ENCODE measurements at places on chromosomes 2 and 18.

- peak; percentile 20 for DNase-seq
These were observed 200.6 kb upstream of the RASGRP3 start for GRCh38 chr2:33275689-33276444.

GRCh38 chr2:33069894-33070651, 123.3 kb downstream of the LTBP1 start:
- DNase-seq: peak; percentile 74

DNA sequence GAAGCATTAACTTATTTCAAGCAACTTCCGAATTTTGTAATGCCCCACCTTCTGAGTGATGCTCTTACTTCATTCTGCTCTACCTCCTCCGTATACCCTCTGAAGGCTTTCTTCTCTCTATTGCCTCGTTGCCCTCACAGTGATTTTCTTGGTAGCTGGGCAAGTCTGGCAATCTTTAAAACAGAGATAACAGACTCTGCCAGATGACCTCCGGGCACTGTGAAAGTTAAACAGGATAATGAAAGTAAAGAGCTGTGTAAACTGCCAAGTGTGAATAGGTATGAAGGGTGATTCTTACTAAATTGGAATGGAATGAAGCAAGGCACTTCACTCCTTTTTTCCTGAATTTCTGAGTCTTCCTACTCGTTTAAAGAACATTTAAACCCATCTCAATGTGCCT, 207.3 kb upstream of the GYPC start:
- DNase-seq: no peak

GRCh38 chr2:85974390-85974789, 85.6 kb upstream of the ST3GAL5 start:
- DNase-seq: no peak

DNA sequence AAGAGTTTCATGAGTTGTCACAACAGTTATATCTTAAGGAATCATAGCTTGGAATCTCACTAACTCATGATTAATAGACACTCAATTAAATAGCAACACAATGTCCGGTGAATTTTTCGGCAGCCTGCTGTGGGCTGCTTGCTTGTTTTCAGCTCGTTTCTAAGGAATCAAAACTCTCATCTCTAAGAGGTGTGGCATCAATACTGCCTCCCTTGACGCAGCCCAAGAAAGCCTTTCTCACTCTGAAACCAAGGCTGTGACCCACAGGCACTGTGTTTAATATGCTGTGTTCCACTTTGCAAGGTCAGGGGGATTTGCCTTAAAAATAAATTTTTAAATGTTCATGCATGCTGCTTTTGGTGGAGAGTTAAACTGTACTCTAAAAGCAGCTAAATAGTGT, 5.4 kb downstream of the DCC start:
- DNase-seq: no peak

DNA sequence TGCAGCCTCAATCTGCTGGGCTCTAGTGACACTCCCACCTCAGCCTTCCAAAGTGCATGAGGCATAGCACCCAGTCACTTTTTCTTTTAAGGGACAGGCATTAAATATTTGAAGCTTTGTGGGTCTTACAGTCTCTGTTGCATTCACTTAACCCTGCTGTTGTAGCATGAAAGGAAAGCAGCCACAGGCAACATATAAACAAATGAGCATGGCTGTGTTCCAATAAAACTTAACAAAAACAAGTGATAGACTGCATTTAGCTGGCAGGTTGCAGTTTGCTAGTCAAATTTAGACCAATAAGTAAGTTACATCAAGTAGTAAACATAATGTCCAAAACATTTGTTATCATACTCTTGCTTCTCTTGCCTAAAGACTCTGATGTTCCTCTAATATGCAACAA, 297.3 kb upstream of the MMADHC start:
- no peak for DNase-seq

DNA sequence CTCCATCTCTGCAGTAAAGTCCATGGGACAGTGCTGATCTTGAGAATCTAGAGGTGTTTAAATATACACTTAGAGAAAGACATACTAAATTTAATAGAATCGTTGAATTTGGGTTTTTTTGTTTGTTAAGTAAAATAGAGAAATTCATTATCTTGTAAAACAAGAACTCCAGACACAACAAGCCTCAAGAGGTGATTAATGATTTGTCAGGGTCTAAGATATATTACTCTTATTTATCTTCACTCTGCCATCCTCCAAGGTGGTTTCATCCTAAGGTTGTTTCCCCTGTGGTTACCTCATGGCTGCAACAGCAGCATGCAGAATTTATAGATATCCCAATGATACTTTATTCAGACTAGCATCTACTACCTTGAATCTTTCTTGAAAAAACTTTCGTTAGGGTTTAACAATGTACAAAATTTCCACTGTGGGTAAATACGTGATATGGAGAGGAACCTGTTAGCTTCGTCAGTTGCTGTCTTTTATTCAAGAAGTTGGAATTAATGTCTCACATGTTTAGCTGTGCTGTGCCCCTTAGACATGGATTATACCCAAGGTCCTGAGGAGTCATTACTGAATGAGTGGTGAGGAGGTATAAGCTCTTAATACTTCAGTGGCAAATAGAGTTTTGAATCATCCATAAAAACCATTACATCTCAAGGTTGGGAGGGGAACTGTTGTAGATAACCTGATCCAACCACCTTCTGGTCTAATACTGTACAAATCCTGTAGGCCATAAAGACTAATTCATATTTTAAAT, 128.0 kb downstream of the GPD2 start:
- DNase-seq: no peak

DNA sequence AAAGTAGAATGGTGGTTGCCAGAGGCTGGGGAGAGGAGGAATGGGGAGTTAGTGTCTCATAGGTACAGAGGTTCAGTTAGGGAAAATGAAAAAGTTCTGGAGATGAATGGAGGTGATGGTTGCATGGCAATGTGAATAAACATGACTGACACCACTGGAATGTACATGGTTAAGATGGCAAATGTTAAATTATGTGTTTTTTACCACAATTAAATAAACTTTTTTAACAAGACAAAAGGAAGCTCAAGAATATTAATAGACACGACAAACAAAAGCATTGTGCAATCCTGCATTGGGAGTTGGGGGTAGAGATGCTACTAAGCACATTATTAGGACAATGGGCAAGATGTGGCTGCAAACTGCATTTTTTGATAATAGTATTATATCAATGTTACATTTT, 147.7 kb downstream of the TWIST2 start:
- no peak for DNase-seq

- DNase-seq: no peak
These were observed 198.7 kb downstream of the MCFD2 start for GRCh38 chr2:46716927-46717326.

GRCh38 chr2:162058973-162059668, 14.9 kb downstream of the DPP4 start:
- DNase-seq: peak; percentile 29

GRCh38 chr18:39341129-39341528, 1775.5 kb upstream of the CELF4 start:
- DNase-seq: no peak

- DNase-seq: no peak
These were observed 33.4 kb downstream of the MFSD6 start for GRCh38 chr2:190441564-190441963.

DNA sequence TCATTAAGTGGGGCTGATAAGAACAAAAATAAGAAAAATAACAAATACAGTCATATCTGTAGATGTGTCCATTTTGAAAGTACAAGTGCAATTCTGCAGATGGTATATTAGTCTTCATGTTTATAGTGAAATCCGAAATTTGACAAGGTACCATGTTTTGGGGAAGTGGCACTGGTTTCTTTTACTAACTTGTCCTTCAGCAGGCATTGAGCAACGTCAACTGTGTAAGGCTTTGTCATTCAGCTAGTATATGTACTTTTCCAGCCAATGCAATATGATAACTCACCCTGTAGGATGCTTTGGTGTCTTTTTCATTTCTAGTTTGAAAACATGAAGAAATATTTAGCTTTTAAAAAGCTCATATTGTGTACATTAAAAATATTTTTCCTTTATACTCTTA, 139.9 kb downstream of the MCFD2 start:
- no peak for DNase-seq

- DNase-seq: peak; percentile 70
These were observed 98.9 kb upstream of the GLS start for GRCh38 chr2:190781604-190782198.

DNA sequence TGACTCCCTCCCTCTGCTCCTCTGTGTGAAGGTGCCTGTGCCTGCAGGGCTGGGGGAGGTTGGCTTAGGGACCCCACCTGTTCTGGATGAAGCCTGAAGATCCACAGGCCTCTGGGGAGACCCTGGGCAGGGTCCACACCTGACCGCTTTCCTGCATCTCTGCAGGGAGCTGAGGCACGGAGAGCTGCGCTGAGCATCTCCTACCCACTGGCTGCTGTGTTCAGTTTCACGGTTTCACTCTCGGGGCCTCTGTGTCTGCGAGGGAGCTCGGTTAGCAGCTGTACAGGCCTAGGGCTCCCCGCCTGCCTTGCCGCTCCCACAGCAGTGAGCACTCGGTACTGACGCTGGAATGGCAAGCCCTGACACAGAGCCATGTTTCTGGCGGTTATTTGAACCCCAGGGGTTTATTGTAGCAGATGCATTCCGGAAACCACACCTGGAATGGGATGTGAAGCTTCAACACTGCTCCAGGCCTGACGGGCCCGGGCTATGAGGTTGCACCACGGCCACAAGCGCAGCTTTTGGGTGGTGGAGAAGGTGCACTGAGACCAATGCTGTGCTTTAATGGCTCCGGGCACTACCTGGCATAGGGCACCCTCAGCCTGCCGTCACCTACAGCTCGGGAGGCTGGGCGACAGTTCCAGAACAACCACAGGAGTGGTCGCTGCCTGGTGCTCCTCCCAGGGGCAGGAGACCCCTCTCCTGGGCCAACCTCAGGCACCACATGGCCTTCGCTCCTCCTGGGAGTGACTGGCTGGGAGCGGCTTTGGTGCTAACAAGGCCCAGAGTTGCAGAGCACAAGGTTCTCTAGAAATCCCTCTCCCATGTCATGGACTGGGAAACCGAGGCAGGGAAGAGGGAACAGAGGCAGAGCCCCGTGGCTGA, 257.9 kb downstream of the NDUFA10 start:
- DNase-seq: no peak

DNA sequence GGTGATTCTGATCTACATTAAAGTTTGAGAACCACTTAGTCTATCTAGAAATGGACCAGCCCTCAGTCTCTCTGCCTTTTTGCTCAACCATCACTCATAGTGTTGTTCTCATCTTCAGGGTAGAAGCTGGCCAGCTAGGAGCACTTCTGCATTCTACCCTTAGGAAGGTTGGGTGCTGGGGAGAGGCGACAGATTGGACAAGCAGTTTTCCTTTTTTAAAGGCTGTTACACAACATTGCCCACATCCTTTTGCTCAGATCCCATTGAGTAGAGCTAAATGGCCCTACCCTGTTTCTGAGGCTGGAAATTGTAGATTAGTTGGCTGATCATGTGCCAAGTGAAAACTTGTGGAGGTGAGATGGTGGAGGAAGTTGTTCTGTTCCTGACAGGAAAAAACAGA, 35.6 kb downstream of the OSBPL6 start:
- no peak for DNase-seq

GRCh38 chr2:74206180-74206688, 7.8 kb downstream of the MTHFD2 start:
- peak; percentile 56 for DNase-seq

DNA sequence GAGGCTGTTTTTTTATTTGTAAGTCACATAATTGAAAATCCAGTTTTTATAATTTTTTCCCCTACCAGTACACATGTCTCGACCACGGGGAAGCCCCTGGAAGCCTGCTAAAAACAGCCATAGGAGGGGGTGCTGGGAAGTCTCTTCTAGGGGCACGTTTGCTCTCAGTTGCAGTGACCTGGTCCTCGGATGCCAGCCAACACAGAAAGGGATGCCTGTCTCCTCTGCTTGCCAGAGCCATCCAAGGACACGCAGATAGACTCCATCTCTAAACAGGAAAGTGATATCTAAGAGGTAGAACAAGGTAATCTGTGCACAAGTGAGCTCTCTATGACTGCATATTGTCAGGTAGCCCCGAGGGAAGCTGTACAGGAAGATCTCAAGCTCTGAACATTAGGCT, 255.8 kb downstream of the SETBP1 start:
- no peak for DNase-seq

DNA sequence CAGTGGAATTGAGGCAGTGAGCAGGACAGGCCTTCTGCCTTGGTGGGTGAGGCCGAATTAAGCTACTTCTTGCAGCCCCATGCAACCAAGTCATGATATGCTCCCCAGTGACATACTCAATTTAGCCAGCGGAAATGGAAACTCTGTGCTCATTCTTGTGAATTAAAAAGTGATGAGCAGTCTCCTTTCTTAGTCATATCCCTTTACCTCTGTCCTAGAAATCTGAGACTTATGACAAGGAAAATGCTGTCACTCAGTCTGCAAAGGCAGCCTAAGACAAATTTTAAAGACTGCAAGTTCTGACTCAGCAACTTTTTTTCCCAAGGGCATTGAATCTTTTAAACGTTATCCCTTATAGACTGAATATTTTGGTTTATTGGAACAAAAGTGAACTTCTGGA, 218.2 kb downstream of the SH3BP4 start:
- no peak for DNase-seq

GRCh38 chr18:26086959-26087358, 3.5 kb downstream of the SS18 start:
- no peak for DNase-seq

- no peak for DNase-seq
These were observed 2.3 kb downstream of the GPR155 start for GRCh38 chr2:174484573-174484972.

GRCh38 chr2:9539531-9539930, 16.1 kb downstream of the ADAM17 start:
- DNase-seq: no peak

DNA sequence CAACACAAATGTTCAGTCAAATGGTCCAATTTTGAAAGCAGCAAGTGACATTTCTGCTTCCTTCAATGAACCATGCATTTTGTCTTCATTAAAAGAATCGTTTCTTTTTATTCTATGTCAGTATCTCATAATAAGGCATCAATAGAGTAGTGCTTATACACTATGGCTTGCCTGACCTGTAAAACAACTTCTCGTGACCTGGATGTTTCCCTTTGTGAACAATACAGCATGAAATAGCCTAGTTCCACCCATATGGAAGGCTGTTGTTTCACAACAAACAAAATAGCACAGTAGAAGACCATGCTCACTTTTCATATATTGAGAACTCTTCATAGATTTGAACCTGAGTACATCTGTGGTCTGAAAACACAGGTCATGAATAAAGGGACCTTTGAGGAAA, 104.3 kb upstream of the PIK3C3 start:
- DNase-seq: no peak

GRCh38 chr18:908758-909724, 4.4 kb downstream of the ADCYAP1 start:
- no peak for DNase-seq

- DNase-seq: no peak
These were observed 61.3 kb downstream of the NUP35 start for GRCh38 chr2:183185534-183185933.

GRCh38 chr2:29262681-29263260, 147.6 kb downstream of the CLIP4 start:
- no peak for DNase-seq

DNA sequence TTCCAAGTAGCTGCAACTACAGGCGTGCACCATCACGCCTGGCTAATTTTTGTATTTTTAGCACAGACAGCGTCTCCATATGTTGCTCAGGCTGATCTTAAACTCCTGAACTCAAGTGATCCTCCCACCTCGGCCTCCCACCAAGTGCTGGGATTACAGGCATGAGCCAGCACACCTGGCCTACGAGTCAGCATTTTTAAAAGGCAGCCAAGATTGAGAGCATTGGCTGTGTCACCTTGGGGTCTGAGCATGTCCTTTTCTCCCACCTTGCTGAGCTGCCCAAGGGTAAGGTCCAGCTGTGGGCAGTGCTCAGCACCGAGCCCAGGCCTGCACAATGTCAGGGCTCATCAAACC, 142.8 kb upstream of the LMAN1 start:
- DNase-seq: no peak

- DNase-seq: no peak
These were observed 2.2 kb upstream of the POLR2D start for GRCh38 chr2:127860130-127860529.

All from activated CD4-positive, alpha-beta T cell treated with anti-CD3 and anti-CD28 coated beads for 48 hours (primary cell).